ENCODE measurements at places on chromosomes 2 and 18.

DNA sequence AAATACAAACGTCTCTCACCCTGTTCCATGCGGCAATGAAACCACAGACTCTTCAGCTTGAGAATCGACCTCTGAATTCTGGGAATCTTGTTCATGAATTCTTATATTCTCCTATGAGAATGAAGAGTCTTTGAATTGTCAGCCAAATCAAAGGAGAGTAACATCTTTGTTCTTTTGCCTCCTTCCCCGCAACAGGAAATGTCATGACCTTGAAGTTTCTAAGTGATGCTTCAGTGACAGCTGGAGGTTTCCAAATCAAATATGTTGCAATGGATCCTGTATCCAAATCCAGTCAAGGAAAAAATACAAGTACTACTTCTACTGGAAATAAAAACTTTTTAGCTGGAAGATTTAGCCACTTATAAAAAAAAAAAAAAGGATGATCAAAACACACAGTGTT lies 21.8 kb downstream of the TNFAIP6 start:
- no peaks in the 10 kb centered on the region for H3K36me3 ChIP-seq
- H3K27me3 ChIP-seq, result no peaks in the 10 kb centered on the region
- H3K4me1 ChIP-seq, result no peaks in the 10 kb centered on the region
- H3K27ac ChIP-seq, result no peak overlapping the region
- DNase-seq, result no peak

DNA sequence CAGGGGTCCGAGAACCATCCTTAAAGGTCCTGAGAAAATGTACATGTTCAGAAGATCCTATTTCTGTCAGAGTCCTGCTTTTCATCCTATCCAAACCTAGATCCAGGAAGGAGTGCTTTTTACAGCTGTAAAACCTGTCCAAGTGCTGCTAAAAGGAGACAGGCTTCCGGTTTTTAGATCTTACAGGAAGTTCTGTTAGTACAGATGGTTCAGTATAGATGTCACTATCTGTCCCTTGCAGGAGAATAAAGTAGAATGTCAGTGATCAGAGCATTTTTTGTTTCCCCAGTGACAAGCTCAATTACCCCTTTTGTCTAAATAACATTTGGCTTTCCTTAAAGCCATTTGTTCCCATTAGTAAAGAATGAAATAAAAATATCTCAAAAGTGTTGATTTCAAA lies 98.3 kb downstream of the NRP2 start:
- H3K4me1 ChIP-seq, result no peaks in the 10 kb centered on the region
- H3K27ac ChIP-seq, result no peak overlapping the region
- H3K36me3 ChIP-seq, result no peaks in the 10 kb centered on the region
- no peak for DNase-seq

DNA sequence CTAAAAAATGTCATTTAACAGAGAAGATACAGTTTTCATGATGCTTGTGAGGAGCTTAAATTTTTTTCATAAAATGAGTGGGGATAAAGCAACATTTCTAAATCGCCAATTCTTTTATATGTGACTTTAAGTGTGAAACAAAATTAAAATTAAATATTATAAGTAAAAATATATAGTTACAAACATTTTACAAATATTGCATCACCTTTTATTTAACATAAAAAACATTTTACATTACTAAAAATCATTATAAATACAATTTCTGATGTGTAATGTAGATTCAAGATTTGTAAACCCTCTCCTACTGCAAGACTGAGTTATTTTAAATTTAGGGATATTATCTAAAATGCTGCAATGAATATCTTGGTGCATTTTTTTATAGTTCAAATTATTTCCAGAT lies 44.4 kb upstream of the GATA6 start:
- H3K4me1 ChIP-seq, result no peaks in the 10 kb centered on the region
- no peak for DNase-seq
- no peak overlapping the region for H3K27ac ChIP-seq
- H3K36me3 ChIP-seq, result no peaks in the 10 kb centered on the region
- no peaks in the 10 kb centered on the region for H3K27me3 ChIP-seq

- H3K27ac ChIP-seq, result no peak overlapping the region
- no peak overlapping the region for H3K4me3 ChIP-seq
- no peak for DNase-seq
- H3K4me1 ChIP-seq, result no peaks in the 10 kb centered on the region
- peaks cover 32% of the 10 kb centered on the region for H3K36me3 ChIP-seq
Observed at GRCh38 chr2:10781746-10782145, 30.8 kb downstream of the PDIA6 start.

DNA sequence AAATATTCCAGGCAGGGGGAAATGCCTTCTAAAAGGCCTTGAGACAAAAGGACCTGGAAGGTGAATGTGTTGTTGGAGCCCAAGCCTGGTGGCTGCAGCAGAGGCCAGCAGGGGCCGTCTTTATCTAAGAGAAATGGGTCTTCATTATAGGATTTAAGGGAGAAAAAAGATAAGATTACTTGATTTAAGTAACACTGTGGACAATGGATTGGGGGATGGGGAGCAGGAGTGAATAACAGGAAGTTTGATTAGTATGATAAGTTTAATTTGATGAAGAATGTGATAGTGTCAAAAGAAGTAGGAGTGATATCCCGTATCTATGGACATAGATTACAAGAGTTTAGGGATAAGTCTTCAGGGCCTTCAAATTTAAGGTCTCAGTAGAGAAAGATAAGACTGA lies 64.2 kb downstream of the WDR75 start:
- no peak overlapping the region for H3K27ac ChIP-seq
- DNase-seq, result no peak
